Ascending aorta (tissue), 2 donors: ENCODE measurements at places on chromosomes 2 and 18. TPM values are rescaled to one million over a fixed set of nuclear protein-coding genes. Genes with fewer than 3 reads are reported as not detected.
A peak's percentile ranks its signal among the peaks of the same experiment; 100 is the strongest.

Gene TDRD15
- total RNA-seq: not detected

DNA sequence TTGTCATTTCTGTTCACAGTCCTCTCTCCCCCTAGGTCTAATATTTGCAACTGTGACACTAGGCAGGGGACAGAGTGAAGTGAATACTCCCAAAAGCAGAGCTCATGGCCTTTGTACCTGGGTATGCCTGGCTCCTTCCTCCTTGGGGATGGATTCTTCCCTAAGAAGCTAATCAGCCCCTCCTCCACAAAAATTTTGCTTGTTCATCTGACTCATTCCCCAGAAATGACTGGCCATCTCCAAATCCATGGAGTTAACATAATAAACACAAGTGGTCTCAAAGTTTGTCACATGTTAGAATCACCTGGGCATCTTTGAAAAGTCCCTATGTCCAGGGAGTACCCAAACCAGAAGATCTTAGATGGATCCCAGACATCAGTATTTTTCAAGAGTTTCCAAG is 65.3 kb downstream of the SUCLG1 start:
- H3K27me3 ChIP-seq: no peaks in the 10 kb centered on the region
- H3K36me3 ChIP-seq: no peaks in the 10 kb centered on the region
- H3K27ac ChIP-seq: no peak overlapping the region
- H3K4me1 ChIP-seq: no peaks in the 10 kb centered on the region

GRCh38 chr2:149816756-149817551 is 229.4 kb upstream of the MMADHC start:
- no peak overlapping the region for H3K4me3 ChIP-seq
- no peak for DNase-seq
- H3K4me1 ChIP-seq: no peaks in the 10 kb centered on the region
- H3K36me3 ChIP-seq: no peaks in the 10 kb centered on the region
- no peak overlapping the region for H3K27ac ChIP-seq

DNA sequence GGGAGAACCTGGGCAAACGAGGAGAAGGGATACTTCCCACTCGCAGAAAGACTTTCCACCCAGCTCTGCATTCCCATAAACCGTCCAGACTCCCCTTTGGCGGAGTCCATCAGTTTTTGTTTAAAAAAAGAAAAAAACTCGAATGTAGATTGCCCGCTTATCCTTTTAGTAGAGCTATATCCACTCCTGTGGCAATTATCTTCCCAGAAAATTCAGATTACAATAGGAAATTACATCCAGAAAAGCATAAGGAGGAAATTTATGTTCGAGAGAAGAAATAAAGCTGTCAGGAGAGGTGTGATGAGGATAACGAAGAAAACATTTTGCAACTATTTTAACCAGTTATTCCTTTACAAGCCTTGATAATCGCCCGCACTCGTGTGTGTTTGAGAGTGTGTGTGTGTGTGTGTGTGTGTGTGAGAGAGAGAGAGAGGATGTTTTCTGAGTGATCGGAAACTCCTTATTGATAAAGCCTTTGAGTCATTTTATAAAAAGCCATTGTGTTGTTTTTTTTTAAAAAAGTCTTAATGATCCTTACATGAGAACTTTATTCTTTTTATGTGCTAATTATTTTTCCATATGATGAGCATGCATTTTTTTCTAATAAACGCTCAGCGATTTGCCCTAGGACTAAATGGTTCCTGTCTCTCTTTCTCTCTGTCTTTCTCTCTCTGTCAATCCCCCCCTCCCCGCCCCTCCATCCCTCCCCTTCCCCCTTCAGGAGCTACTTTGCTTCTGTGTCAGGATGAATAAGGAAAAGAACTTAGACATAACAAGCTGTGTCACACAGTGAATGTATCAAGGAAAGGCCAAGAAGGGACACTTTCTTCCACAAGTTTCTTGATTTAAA is 1.1 kb upstream of the PPP3R1 start:
- H3K27ac ChIP-seq: peak overlapping the region; percentile 100
- no peak for DNase-seq
- H3K36me3 ChIP-seq: no peaks in the 10 kb centered on the region
- H3K4me1 ChIP-seq: peaks cover 29% of the 10 kb centered on the region
- no peaks in the 10 kb centered on the region for H3K27me3 ChIP-seq

- no peak overlapping the region for H3K27ac ChIP-seq
- no peaks in the 10 kb centered on the region for H3K4me1 ChIP-seq
- H3K4me3 ChIP-seq: no peak overlapping the region
- H3K36me3 ChIP-seq: no peaks in the 10 kb centered on the region
- H3K27me3 ChIP-seq: no peaks in the 10 kb centered on the region
These were observed 152.9 kb upstream of the MMADHC start for GRCh38 chr2:149740490-149740889.

DNA sequence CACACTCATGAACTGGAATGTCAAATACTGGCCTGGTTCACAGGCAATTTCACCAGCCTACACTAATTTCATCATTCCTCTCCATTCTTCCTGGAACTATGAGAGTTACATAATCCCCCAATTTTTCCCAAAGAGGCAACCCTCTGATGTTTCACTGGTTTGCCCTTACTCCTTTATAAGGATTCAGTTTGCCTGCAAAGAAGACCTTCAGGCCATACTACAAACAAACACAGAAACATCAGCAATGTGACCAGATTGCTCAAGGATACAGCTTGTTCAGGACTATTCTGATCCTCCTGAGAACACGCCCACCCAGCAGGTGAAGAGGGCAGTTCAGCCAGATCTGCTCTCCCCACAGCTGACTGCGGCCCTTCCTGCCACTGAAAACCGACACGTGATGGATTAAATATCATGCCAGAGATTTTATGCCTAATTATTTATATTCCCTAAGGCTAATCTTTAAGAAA is 215.5 kb downstream of the ETAA1 start:
- DNase-seq: no peak
- H3K4me3 ChIP-seq: no peak overlapping the region
- no peaks in the 10 kb centered on the region for H3K4me1 ChIP-seq
- H3K36me3 ChIP-seq: no peaks in the 10 kb centered on the region

- H3K27me3 ChIP-seq: no peaks in the 10 kb centered on the region
- H3K36me3 ChIP-seq: no peaks in the 10 kb centered on the region
- no peak for DNase-seq
- no peaks in the 10 kb centered on the region for H3K4me1 ChIP-seq
- H3K4me3 ChIP-seq: no peak overlapping the region
- no peak overlapping the region for H3K27ac ChIP-seq
These were observed 177.9 kb downstream of the LRRTM1 start for GRCh38 chr2:80126596-80127189.

DNA sequence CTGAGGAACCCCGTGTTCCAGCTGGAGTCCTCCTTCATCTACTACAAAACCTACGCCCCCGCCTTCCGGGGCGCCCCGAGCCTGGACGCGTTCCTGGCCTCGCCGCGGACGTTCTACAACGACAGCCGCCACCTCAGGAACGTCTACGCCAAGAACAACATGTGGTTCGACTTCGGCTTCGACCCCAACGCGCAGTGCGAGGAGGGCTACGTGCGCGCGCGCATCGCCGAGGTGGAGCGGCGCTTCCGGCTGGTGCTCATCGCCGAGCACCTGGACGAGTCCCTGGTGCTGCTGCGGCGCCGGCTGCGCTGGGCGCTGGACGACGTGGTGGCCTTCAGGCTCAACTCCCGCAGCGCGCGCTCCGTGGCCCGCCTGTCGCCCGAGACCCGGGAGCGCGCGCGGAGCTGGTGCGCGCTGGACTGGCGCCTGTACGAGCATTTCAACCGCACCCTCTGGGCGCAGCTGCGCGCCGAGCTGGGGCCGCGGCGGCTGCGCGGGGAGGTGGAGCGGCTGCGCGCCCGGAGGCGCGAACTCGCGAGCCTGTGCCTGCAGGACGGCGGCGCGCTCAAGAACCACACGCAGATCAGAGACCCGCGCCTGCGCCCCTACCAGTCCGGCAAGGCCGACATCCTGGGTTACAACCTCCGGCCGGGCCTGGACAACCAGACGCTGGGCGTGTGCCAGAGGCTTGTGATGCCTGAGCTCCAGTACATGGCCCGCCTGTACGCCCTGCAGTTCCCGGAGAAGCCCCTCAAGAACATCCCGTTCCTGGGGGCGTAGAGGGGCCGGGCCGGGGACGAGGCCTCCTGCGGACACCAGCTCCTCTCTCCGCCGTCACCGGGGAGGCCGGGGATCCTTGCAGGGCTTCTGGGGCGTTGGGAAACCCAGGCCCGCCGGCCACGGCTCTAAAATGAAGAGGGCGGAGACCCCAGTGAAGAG is 5.3 kb upstream of the NEU4 start:
- H3K4me3 ChIP-seq: peak overlapping the region; percentile 47
- peaks cover 11% of the 10 kb centered on the region for H3K4me1 ChIP-seq

Gene CNPPD1
- total RNA-seq: 49.4 TPM

DNA sequence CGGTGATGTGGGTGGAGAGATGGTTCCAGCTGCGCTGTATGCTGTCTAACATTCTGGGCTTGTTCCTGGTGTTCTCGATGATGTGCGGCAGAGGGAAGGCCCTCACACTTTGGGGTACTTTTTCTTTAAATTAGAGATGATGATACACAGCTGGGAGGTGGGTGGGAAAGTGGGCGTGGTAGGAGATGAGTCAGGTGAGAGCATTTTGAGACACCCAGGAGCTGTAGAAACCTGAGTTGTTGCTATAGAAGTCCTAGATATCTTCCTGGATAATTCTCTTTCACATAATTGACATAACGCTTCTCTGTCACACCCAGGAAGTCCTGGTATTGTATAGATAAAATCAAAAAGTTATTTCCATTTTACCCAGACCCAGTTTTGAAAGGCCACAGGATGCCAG is 103.8 kb upstream of the ALKAL2 start:
- no peaks in the 10 kb centered on the region for H3K4me1 ChIP-seq
- no peaks in the 10 kb centered on the region for H3K27me3 ChIP-seq
- no peak overlapping the region for H3K27ac ChIP-seq

DNA sequence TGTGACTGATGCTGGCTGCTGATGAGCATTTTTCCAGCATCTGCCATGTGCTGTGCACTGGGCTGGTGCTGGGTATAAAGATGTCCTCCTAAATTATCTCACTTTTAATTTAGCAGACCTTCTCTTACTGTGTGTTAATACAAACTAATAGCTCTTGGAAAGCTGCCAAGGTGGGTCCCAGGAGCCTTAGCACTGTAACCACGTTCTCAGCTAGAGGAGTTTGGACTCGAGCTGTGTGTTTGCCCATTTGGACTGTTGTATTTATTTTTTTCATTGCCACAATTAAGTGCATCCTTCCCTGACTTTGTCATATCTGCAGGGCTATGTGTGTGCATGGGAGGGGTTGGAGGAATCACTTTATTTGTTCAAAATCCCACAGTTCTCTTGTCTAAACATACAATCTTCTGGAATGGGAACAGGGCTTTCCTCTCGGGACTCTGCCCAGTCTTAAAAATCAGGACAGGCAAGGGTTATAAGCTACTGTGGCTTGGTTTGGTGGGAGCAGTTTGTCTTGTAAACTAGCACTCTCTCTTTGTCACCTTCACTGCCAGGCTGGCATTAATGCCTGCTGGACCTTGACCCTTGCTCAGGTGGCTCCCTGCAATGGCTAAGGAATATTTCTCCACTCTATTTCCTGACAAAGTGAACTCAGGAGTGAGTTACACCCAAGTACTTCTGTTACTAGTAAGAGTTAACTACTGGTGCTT is 129.7 kb upstream of the MGAT5 start:
- DNase-seq: no peak
- no peak overlapping the region for H3K4me3 ChIP-seq
- peaks cover 17% of the 10 kb centered on the region for H3K4me1 ChIP-seq
- no peaks in the 10 kb centered on the region for H3K36me3 ChIP-seq

GRCh38 chr2:23574919-23575654 is 190.1 kb downstream of the KLHL29 start:
- H3K27me3 ChIP-seq: no peaks in the 10 kb centered on the region
- H3K4me1 ChIP-seq: no peaks in the 10 kb centered on the region
- no peak overlapping the region for H3K4me3 ChIP-seq
- no peaks in the 10 kb centered on the region for H3K36me3 ChIP-seq
- no peak for DNase-seq
- no peak overlapping the region for H3K27ac ChIP-seq

Gene DYNAP
- total RNA-seq: not detected

DNA sequence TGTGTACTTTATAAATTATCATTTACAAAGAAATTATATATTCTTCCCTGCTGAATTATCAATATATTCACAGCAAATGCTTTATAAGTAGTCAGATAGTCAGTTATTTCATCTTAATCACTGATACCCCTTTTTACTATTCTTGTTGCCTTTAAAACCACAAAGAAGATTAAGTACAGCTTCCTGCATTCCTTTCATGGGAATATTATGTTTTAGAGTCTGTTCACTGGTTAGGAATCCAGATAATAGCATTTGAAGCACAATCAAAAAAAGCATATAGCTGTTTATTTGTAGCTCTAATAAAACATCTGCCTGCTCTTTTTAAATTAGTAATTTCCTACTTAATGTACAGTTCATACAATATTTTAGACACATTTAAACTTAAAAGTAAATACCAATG is 508.9 kb downstream of the FBXO15 start:
- no peak overlapping the region for H3K4me3 ChIP-seq
- no peak overlapping the region for H3K27ac ChIP-seq
- no peaks in the 10 kb centered on the region for H3K36me3 ChIP-seq

DNA sequence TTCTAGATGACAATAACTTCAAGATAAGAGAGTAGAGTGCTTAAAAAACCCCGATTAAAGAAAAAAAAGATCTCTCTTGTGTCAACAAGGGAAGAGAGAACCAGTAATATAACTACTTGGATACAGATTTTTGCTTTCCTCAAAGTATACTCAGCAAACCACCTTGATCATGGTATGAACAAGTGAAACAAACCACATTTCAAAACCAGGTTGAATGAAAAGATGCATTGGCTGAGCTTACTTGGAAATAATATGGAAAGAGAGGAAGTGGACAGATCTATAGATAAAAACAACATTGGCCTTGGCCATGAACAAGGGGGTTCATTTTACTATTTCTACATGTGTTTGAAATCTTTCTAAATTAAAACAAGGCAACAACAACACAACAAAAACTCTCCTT is 50.1 kb downstream of the ATP8B1 start:
- H3K27ac ChIP-seq: no peak overlapping the region
- H3K27me3 ChIP-seq: no peaks in the 10 kb centered on the region
- no peak overlapping the region for H3K4me3 ChIP-seq

DNA sequence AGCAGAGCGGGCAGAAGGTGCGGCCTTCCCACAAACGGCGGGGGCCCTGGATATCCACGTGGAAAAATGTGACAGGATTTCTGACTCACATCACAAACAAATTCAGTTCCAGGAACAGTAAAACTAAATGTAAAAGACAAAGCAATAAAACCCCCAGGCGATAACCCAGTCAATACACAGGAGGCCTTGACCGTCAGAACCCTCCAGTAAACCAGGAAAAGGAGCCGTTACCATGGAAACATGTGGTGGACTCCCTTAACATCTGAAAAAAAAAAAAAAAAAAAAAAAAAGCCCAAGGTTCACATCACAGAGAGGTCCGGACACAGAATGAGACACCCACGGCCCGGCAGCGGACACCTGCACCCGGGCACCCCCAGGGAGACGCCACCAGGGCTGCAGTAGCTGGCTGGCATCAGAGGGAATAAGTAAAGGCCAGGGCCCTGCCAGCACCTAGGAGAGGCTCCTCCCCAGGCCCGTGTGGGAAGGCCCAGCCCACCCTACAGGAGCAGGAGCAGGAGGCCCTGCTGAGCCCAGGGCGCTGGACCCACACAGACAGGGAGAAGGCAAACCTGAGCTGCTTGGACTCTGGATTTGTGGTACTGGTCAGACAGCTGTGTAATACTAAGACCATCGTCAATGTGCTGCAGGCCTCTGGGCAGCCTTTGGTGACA is 83.7 kb downstream of the TMEM18 start:
- DNase-seq: no peak
- no peak overlapping the region for H3K4me3 ChIP-seq
- H3K4me1 ChIP-seq: no peaks in the 10 kb centered on the region
- no peaks in the 10 kb centered on the region for H3K36me3 ChIP-seq

Gene COLEC11
- 0.75 TPM for total RNA-seq

- H3K27ac ChIP-seq: no peak overlapping the region
- H3K27me3 ChIP-seq: no peaks in the 10 kb centered on the region
- no peak overlapping the region for H3K4me3 ChIP-seq
- no peaks in the 10 kb centered on the region for H3K4me1 ChIP-seq
- DNase-seq: no peak
These were observed 245.2 kb downstream of the CTNNA2 start for GRCh38 chr2:79758042-79758441.

Gene AQP4
- not detected for total RNA-seq
